ENCODE measurements at places on chromosomes 1 and 21. TPM values are rescaled to one million over a fixed set of nuclear protein-coding genes. Genes with fewer than 3 reads are reported as not detected.

Gene C1orf216
- 1.1 TPM for total RNA-seq

Gene SH3GLB1
- 55.7 TPM for total RNA-seq

Gene RUNX3
- total RNA-seq = not detected

Gene GNG12
- 0.17 TPM for total RNA-seq

Gene KCNJ9
- total RNA-seq = not detected

Gene NTNG1
- not detected for total RNA-seq

Gene TRIM67
- not detected for total RNA-seq

Gene FCRL6
- not detected for total RNA-seq

Gene MPL
- not detected for total RNA-seq

Gene OR2L2
- not detected for total RNA-seq

Gene FAF1
- total RNA-seq = 63.3 TPM

Gene ANXA9
- total RNA-seq = 23.9 TPM

Gene ARHGAP29
- 12.8 TPM for total RNA-seq

Gene TRIM58
- total RNA-seq = not detected

Gene ELF3
- total RNA-seq = 7.9 TPM

Gene BMP8A
- total RNA-seq = not detected

Gene CYP4Z1
- not detected for total RNA-seq

Gene MFSD2A
- total RNA-seq = not detected

Gene TDRKH
- total RNA-seq = 5.6 TPM

Gene GRIK3
- total RNA-seq = not detected

Gene C1orf185
- total RNA-seq = not detected

Gene SLC45A1
- total RNA-seq = not detected

Gene MYBPH
- not detected for total RNA-seq

Gene ATP6V1G3
- not detected for total RNA-seq

Gene LIPI
- total RNA-seq = not detected

Gene RCSD1
- total RNA-seq = not detected

Gene NPHS2
- total RNA-seq = not detected

Gene CLDN14
- total RNA-seq = 0.77 TPM

Gene TNFAIP8L2
- not detected for total RNA-seq

Gene SH2D1B
- not detected for total RNA-seq

Gene DENND2C
- total RNA-seq = 0.25 TPM

Gene PTP4A2
- 225 TPM for total RNA-seq
